Stimulated activated CD8-positive, alpha-beta memory T cell treated with anti-CD3 and anti-CD28 coated beads, Interleukin-4, amount 100 ng/mL, for 1 hour (primary cell): ENCODE measurements at places on chromosomes 16 and 17.

- no peak for DNase-seq
Observed at GRCh38 chr16:57760357-57761160, 25.0 kb downstream of the KATNB1 start.

GRCh38 chr17:2011411-2012371 is 13.4 kb downstream of the RTN4RL1 start:
- DNase-seq: no peak

GRCh38 chr16:30996324-30996984 is 11.4 kb downstream of the HSD3B7 start:
- DNase-seq: no peak

GRCh38 chr16:67961551-67961957 is 6.9 kb downstream of the SLC12A4 start:
- DNase-seq: no peak

DNA sequence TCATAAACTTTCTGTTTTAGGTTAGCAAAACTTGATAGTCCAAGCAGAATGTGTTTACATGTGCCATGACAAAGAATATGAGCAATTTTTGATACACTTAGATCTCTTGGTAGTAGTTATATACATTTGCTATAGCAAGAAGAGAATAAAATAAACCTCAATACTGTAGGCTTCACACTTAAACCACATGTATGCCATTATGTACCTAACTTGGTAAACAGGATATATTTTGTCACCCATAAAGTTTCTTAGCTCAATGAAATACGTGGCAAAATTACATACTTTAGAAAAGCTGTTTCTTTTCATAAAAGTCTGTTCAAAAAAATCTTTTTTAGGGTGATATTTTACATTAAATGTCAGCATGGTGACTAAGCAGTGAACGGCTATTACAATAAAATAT is 184.7 kb downstream of the MYO1D start:
- DNase-seq: no peak
